ENCODE measurements at places on chromosomes 4 and X.

DNA sequence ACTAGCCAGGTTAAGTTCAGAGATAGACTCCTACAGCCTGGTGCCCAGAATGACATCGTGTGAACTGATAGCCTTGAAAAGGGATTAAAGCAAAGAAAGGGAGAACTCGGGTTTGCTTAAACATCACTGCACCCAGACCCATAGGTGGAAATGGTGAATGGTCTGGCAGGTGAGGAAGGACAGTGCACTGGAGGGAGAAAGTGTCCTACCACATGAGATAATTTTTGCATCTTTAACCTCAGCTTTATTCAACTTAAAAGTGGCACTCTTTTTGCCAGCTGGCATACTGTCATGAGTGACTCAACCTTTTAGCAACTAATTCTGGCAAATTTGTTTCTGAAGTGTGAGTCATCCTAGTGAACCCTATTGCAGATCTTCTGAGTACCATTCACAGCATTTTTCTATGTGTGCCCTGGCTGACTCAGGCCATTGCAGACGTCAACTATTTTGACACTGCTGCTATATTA lies 53.0 kb upstream of the DAPP1 start:
- no peak for DNase-seq

GRCh38 chr4:43244688-43245382 lies 352.3 kb downstream of the GRXCR1 start:
- no peak for DNase-seq

- no peak for DNase-seq
Measured at GRCh38 chrX:132662844-132663243, 174.0 kb upstream of the MBNL3 start.

- DNase-seq: no peak
Measured at GRCh38 chr4:7255996-7256395, 63.7 kb downstream of the SORCS2 start.

DNA sequence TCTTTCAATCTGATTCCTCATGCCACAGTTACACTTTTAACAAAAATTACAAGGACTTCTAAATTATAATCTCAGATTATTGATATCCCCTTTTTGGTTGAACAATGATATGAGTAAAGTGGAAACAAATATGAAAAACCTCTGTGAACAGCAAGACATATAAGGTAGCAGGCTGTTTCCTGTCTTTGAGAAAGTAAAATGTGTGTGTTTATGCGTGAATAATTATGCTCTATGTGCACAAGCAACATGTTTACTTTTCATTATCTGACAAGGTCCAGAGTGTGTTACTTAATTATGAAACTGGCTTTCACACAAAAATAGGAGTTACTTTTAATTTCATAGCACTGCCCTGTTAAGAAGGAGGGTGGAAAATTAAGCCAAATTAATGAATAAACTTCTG lies 43.1 kb downstream of the DDIT4L start:
- DNase-seq: no peak

- DNase-seq: no peak
Measured at GRCh38 chrX:17818726-17819125, 42.4 kb downstream of the RAI2 start.

GRCh38 chr4:89681219-89681618 lies 155.7 kb downstream of the SNCA start:
- no peak for DNase-seq

- no peak for DNase-seq
Measured at GRCh38 chrX:150982235-150982787, 824 bp upstream of the HMGB3 start.

- no peak for DNase-seq
Measured at GRCh38 chrX:97806238-97806637, 922.5 kb downstream of the RPA4 start.

GRCh38 chr4:26912810-26913209 lies 52.2 kb downstream of the STIM2 start:
- no peak for DNase-seq

DNA sequence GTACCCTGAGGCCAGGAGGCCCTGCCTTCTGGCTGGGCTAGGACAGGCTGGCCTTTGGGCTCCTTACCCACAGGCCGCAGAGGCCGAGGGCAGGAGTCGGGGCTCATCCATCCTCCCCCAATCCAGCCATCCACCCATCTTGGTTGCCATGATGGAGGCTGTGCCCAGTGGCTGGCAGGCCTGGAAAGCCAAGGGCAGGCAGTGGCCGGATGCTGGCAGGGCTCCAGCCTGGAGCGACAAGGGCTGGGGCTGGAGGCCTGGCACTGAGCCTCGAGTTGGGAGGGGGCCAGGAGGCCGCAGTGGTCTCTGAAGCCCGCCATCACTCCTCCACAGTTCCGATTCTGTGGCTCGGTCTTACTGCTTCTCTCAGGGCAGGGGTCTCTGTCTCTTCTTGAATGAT lies 8.6 kb upstream of the BGN start:
- DNase-seq: no peak

DNA sequence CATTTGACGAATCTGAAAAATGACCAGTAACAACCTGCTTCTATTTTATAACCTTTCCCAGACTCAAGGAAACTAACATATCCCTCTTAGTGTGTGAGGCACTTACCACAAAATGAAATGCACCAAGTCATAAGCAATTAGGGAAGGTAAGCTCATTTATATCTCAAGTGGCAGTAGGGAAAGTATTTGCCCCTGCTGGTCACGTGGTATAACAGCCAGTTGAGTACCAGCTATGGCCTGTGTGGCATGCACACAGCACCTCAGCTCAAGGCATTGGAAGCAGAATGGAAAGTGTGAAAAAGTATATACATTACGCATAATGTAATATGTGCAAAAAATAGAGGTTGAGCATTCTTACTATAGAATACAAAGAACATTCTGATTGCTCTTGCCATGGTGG lies 178.3 kb upstream of the GYPA start:
- DNase-seq: no peak

DNA sequence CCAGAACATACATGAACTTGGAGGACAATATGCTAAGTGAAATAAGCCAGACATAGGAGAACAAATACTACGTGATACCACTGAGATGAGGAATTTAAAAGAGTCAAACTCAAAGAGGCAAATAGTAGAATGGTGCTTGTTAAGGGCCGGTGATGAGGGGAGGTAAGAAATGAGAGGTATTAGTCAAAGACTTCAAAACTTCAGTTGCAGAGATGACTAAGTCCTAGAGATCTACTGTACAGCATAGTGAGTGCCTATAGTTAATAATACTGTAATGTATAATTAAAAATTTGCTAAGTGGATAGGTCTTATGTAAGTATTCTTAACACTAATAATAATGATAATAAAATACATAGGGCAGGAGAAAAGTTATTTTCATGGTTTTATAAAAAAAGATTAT lies 126.9 kb upstream of the VEGFC start:
- no peak for DNase-seq

GRCh38 chrX:100681599-100681998 lies 37.6 kb downstream of the SRPX2 start:
- no peak for DNase-seq

DNA sequence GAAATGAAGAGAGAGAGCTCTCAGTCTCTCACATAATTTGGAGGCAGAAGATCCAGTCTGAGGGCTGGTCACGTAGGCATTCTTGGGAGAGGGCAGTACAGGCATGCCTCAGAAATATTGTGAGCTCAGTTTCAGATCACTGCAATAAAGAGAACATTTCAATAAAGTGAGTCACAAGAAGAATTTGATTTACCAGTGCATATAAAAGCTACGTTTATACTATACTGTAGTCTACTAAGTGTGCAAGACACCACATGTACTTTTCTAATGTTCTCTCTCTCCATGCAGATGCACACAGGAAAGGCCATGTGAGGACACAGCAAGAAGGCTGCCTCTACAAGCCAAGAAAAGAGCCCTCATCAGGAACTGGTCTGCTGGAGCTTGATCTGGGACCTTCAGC lies 583.5 kb upstream of the FAT1 start:
- no peak for DNase-seq

- no peak for DNase-seq
Measured at GRCh38 chrX:71872542-71873458, 37.8 kb upstream of the NHSL2 start.

DNA sequence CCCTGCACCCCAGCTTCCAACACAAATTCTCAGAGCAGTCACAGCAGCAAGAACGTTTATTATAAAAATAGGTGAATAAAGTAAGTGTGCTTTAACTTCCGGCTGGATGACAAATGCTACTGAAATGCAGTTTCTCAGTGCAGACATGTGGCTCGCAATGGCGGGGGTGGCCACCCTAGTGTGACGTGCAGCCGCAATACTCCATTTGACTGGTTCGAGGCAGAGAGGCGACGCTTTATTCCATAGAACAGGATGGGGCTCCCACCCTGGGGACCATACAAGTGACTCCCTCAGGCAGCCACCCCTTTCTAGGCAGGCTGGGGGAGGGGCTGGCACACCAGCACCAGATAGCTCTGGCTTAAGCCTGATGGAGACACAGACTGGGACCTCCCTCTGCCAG lies 14.5 kb downstream of the TNIP2 start:
- no peak for DNase-seq

- DNase-seq: no peak
Measured at GRCh38 chrX:108322234-108322633, 116.0 kb downstream of the COL4A6 start.

Data from CD4-positive, alpha-beta T cell treated with Interleukin-4 for 1 hour (primary cell).